Activated T-cell treated with anti-CD3 and anti-CD28 coated beads, Interleukin-2, amount 50 U/mL, for 4 hours (primary cell): ENCODE measurements at places on chromosomes 3 and 15. TPM values are rescaled to one million over a fixed set of nuclear protein-coding genes. Genes with fewer than 3 reads are reported as not detected.

DNA sequence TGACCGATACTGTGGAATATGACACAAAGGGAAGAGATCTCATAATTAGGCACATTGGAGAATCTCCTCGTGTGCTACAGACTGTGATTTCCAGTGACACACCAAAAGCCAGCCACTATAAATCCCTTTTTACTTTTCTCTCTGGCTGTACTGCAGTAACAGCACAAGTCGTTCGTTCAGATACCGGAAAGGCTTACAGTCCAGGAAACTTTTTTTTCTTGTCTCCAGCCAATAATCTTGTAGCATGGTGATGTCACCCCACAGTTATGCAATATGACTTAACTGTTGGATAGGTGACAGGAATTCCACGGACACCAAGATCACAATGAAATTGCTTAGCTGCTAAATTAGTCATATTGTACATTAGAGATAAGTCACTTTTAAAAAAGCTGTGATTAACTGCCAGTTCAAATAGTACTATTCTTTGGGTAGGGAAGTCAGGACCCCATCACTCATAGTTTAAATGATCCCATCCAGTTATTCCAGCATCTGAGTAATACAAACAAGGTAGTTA is 36.3 kb upstream of the TSC22D2 start:
- DNase-seq = no peak

DNA sequence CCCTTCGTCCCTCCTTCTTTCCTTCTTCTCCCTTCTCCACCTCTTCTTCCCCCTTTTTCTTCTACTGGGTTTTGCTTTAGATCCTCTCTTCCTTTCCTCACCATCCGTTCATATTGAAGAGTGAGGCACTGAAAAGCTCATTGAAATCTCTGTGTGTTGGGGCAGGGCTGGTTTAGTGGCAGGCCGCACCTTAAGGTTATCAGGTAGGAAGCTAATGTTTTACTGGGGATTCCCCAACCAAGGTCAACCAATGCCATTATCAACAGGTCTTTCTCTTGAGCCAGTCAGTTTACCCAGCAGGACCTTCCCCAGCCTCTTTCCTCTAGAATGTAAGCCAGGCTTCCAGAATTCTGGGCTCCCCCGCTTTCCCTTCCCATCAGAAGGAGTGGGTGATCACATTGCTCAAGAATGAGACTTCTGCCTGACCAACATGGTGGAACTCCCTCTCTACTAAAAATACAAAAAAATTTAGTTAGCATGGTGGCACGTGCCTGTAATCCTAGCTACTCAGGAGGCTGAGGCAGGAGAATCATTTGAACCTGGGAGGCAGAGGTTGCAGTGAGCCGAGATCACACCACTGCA is 11.5 kb upstream of the VPS8 start:
- no peak for DNase-seq

CCDC54 gene
- total RNA-seq = not detected

DNA sequence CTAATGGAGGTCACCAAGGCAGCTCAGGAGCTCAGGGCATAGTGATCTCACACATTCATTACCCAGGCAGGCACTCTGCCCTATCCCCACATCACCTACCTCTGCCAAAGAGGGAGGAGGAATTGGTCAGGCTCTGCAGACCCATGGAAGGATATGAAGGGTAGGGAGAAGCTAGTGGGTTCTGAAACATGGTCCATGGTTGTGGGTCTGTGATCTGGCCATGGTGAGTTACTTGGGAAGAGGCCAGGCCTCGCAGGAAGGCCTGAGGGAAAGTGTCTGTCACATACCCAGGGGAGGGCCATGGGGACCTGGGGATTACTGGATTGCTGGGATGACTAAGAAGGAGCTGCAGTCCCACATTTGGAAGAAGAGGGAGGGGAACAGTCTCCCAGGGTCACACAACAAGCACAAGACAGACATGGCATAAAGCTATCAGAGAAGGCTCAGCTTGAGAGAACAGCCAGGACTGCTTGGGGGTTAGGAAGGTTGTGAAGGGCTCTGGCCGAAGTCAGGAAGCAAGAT is 1.4 kb upstream of the PRSS50 start:
- DNase-seq = no peak

- DNase-seq = no peak
These were observed 531.9 kb downstream of the SQOR start for GRCh38 chr15:46166750-46167149.
